ENCODE measurements at places on chromosomes 7 and 10. TPM values are rescaled to one million over a fixed set of nuclear protein-coding genes. Genes with fewer than 3 reads are reported as not detected.

The FGFR2 gene
- not detected for total RNA-seq

The ZNF503 gene
- 9.1 TPM for total RNA-seq

The PLOD3 gene
- 158 TPM for total RNA-seq

The FXYD4 gene
- not detected for total RNA-seq

The CLCN1 gene
- total RNA-seq = not detected

The ARHGAP21 gene
- total RNA-seq = 76.2 TPM

The KAZALD1 gene
- total RNA-seq = 17.6 TPM

The ZNF804B gene
- not detected for total RNA-seq

DNA sequence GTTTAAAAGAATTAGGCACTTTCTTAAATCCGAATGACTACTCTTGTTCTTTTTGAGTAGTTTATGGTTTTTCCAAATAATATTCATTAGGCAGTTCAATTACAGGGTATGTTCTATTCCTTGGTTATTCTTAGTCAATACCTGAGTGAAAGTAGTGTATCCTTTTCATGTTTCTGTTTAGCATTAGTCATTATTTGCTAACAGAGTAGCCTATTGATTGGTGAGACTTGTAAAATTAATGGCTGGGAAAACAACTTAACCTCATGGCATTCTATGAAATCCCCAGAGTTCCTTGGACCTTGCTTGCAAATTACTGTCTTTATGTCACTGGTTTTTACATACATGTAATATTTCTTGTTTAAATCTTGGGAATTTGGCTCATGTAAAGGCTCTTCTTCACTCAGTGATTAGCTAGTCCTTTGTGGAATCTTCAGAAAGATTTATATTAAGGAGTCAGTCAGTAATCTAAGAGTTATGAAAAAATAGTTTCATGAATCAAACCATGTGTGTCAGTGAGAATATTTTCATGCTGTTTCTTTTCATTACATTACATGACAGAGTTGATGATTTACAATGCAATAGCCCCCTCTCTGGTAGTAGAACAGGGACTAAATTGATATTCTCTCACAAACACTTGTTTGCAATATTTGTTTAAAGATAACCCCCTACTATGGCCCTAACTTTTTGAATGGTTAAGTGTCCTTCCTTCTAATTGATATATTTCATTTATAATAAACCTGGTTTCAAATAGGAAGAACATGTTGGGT, 81.5 kb upstream of the LRRTM3 start:
- H3K27ac ChIP-seq = no peak overlapping the region
- H3K4me3 ChIP-seq = no peak overlapping the region
- H3K36me3 ChIP-seq = no peaks in the 10 kb centered on the region
- peaks cover 11% of the 10 kb centered on the region for H3K4me1 ChIP-seq

DNA sequence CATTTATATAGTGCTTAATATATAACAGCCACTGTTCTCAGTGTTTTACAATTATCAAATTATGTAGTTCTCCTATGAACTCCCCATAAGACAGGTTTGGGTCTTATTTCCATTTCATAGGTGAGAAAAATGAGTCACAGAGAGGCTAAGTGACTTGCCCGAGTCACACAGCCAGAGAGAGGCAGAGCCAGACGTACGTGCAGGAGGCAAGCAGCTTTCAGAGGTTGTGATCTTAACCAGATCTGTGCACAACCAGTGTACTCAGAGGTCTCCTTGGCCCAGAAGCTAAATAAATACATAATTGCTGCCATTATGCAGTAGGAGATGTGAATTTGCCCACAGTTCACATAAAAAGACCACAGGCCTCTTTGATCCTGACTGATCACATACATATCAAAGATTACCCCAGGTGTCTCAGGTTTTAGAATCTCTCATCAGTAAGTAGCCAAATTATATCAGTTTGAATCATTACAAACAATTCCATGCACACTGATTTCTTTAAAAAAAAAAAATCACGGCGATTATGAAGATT, 304.7 kb upstream of the AOAH start:
- DNase-seq = no peak
- H3K4me3 ChIP-seq = no peak overlapping the region
- 0 out of 2 replicates have a peak, but pooled peaks cover 4% of the 10 kb centered on the region for H3K36me3 ChIP-seq

- DNase-seq = no peak
- H3K4me1 ChIP-seq = peaks cover 56% of the 10 kb centered on the region
Observed at GRCh38 chr10:98268694-98269431, 869 bp upstream of the LOXL4 start.

GRCh38 chr10:111087331-111087756, 10.5 kb downstream of the ADRA2A start:
- no peak overlapping the region for H3K27ac ChIP-seq
- DNase-seq = no peak
- peaks cover 17% of the 10 kb centered on the region for H3K27me3 ChIP-seq
- H3K36me3 ChIP-seq = no peaks in the 10 kb centered on the region

DNA sequence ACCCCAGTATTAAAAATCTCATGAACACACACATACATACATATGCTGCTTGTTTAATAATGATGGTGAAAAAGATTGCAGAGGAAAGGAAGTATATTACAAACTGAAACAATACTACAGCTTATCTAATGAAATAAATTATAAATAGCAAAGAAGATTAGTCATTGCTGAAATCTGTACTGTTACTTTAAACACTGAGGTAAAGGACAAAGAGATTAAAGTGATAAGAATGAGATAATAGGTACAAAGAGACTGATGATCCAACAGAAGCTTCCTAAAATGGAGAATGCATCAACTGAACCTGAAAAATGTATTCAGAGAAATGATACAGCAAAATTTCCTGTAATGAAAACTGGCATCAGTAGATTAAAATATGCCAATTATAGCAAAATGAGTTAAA, 91.5 kb upstream of the KCND2 start:
- H3K4me3 ChIP-seq = no peak overlapping the region
- no peaks in the 10 kb centered on the region for H3K27me3 ChIP-seq
- no peak for DNase-seq
- H3K36me3 ChIP-seq = no peaks in the 10 kb centered on the region
- H3K4me1 ChIP-seq = no peaks in the 10 kb centered on the region
- H3K27ac ChIP-seq = no peak overlapping the region

DNA sequence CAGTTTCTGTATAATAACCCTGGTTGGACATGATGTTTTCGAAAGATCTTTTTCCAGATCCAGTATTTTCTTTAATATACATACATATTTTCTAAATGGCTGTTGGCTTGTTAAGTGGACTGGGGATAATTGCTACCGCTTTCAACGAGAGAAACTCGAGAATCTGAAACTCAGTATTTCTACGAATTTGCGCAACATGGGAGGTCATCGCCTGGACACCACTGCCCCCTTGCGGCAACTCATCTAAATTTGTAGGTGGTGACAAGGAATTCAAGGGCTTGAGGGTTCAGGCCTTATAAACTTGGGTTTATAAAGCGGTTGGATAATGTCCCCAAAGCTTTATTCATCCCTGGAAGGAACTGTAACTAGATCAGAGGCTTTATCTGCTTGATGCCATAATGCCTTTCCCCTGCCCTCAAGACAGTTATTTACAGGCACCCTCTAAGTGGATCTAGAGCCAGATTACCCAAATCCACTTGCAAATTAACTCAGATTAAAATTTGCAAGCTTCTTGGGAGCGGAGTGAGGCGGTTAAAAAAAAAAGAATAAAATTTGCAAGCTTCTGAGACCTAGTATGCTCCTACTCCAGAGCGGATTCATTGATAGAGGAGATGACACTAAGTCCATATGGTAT, 21.3 kb upstream of the KCNK18 start:
- H3K27ac ChIP-seq = no peak overlapping the region
- peak overlapping the region; percentile 90 for H3K4me3 ChIP-seq
- H3K27me3 ChIP-seq = peaks cover 32% of the 10 kb centered on the region
- DNase-seq = peak; percentile 70
- peaks cover 15% of the 10 kb centered on the region for H3K4me1 ChIP-seq
- no peaks in the 10 kb centered on the region for H3K36me3 ChIP-seq

- H3K27me3 ChIP-seq = no peaks in the 10 kb centered on the region
- peaks cover 24% of the 10 kb centered on the region for H3K4me1 ChIP-seq
- peak; percentile 29 for DNase-seq
- no peaks in the 10 kb centered on the region for H3K36me3 ChIP-seq
Observed at GRCh38 chr10:98916526-98917125, 319.0 kb downstream of the HPSE2 start.

DNA sequence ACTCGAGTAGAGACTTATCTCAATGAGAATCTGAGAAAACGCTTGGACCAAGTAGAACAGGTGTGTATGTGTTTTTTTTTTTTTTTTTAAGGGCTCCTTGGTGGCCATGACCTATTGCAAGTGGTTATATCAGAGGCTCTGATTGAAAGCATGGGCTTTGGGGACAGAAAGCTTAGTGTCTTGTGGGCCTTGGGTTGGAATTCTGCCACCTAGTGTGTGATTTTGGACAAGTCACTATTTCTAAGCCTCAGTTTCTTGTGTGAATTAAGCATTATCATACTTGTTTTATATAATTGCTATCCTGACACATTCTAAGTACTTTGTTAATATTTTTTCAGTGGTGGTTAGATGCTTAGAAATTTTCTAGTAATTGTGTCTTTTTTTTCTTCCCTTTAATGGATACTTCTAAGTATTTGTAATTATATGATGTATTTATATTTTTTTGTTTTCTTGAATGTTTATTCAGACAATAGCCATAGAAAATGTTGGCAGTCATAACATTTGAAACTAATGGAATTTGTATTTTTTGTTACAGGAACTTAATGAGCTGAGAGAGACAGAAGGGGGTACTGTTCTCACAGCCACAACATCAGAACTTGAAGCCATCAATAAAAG, 33.1 kb downstream of the SMC3 start:
- DNase-seq = peak; percentile 47
- H3K27ac ChIP-seq = no peak overlapping the region
- H3K36me3 ChIP-seq = peaks cover 42% of the 10 kb centered on the region
- no peak overlapping the region for H3K4me3 ChIP-seq
- no peaks in the 10 kb centered on the region for H3K27me3 ChIP-seq

DNA sequence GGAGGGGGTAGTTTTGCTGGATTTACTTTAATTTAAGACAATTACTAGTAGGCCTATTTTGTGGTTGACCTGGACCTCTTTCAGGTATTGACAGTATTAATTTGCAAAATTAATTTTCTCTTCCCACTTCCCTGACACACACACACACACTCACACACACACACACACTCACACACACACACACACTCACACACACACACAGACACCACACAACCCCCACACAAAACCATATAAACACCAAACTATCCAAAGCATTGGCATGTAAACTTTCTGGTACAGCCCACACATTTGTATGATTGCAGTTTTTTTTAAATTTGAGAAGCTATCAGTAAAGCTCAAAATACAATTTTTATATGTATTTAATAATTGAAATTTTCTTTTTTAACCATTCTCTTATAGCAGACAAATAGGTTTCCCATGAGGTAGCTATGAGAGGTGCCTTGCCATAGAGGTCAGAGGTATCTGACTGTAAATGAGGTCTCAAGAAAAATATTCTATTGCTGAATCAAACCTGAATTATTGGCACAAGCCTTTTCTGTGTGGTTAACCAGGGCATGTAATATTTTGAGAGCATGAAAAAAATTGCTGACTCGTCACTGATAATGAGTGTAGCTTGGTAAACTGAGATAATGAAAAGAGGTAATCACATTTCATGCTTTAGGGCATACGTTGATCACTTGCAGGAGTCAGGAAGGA, 306.5 kb downstream of the GATA3 start:
- H3K27me3 ChIP-seq = peaks cover 4% of the 10 kb centered on the region
- H3K36me3 ChIP-seq = no peaks in the 10 kb centered on the region
- no peak overlapping the region for H3K27ac ChIP-seq
- H3K4me1 ChIP-seq = no peaks in the 10 kb centered on the region

DNA sequence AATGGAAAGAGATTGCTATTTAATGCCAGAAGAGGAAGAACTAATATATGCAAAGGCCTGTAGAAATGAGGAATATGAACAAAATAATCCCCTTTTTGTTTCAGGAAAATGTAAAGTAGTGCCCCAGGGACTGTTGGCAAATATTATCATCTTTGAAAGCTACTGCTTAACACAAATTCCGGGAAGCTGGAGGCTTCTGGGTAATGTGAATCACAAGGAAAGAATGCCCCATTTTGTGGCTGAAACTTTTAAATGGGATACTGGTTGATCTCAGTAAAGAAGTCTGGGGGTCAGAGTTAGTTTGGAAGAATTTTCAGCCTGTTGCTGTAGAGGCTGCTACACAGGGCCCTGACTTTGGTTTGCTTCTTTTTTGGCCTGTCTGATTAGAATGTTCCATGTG, 141.0 kb downstream of the PTEN start:
- H3K27me3 ChIP-seq = peaks cover 1% of the 10 kb centered on the region
- peaks cover 16% of the 10 kb centered on the region for H3K4me1 ChIP-seq
- DNase-seq = peak; percentile 46
- peak overlapping the region; percentile 57 for H3K27ac ChIP-seq
- H3K4me3 ChIP-seq = no peak overlapping the region

- H3K27ac ChIP-seq = no peak within 1 kb of the TSS
- no peak for DNase-seq
Observed at GRCh38 chr10:80537736-80538480, at the start of gene SH2D4B. TSS of gene SH2D4B (plus strand) at chr10:80537902. CDS start at chr10:80538332, 430 bp downstream.

- H3K27me3 ChIP-seq = peaks cover 4% of the 10 kb centered on the region
- H3K4me1 ChIP-seq = peaks cover 41% of the 10 kb centered on the region
- H3K4me3 ChIP-seq = peak overlapping the region; percentile 80
- peak; percentile 79 for DNase-seq
Observed at GRCh38 chr7:74023092-74023536, 4.9 kb upstream of the ELN start.

GRCh38 chr10:35216303-35216905, 89.8 kb downstream of the CREM start:
- DNase-seq = no peak
- peaks cover 16% of the 10 kb centered on the region for H3K4me1 ChIP-seq
- H3K4me3 ChIP-seq = no peak overlapping the region

DNA sequence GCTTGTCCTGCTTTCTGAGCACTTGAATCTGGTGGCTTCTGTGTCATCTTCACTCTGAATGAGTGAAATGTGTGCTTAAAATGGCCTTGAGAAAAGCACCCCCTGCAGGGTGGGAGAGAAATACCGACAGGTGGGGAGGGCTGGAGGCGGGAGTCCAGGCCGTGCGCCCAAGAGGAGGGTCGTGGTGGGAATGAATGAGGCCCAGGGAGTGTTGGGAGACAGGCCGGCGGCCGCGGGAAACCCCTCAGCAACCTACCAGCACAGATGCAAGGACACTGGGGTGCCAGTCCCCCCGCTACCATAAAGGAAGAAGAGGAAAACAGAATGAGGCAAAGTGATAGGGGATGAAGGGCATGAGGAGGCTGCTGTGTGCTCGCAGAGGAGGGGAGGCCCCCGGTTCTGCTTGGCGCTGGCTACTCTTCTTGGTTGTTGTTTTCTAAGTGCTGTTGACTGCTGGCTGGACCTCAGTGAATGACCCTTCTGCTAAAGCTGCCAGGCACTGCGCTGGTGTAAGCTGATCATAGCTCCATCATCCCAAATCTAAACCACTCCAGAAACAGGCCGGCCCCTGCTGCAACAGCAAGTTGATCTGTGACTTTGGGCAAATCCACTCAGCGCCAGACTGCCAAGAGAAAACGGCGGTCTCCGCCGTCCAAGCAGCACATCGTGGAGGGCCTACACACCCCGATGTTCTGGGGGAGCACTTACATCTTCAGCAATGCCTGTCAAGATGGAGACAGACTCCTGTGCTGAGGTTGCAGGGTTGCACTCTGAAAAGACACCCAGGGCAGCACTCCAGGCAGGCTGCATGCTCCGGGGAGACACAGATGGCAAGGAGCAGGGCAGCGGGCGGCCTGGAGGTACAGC, 378.5 kb downstream of the DNAJB6 start:
- no peak for DNase-seq
- no peaks in the 10 kb centered on the region for H3K27me3 ChIP-seq
- no peak overlapping the region for H3K4me3 ChIP-seq
- H3K36me3 ChIP-seq = peaks cover 5% of the 10 kb centered on the region

GRCh38 chr7:80775482-80775881, 137.0 kb downstream of the CD36 start:
- DNase-seq = no peak
- H3K4me1 ChIP-seq = peaks cover 67% of the 10 kb centered on the region
- H3K4me3 ChIP-seq = no peak overlapping the region
- H3K36me3 ChIP-seq = peaks cover 41% of the 10 kb centered on the region
- no peaks in the 10 kb centered on the region for H3K27me3 ChIP-seq

Data from HFFc6 (cell line).